Thyroid gland (tissue), 4 donors: ENCODE measurements at places on chromosomes 7 and 10. TPM values are rescaled to one million over a fixed set of nuclear protein-coding genes. Genes with fewer than 3 reads are reported as not detected.
A peak's percentile ranks its signal among the peaks of the same experiment; 100 is the strongest.

Gene AGAP4
- 28.5 TPM for total RNA-seq

Gene GDF2
- total RNA-seq, result not detected

Gene PRLHR
- not detected for total RNA-seq

Gene KLF6
- 50.4 TPM for total RNA-seq

Gene TACC2
- 107 TPM for total RNA-seq

Gene IRF5
- total RNA-seq, result 3.7 TPM

GRCh38 chr10:88923520-88923919 is 29.1 kb downstream of the ACTA2 start:
- no peak overlapping the region for H3K4me3 ChIP-seq
- no peak for DNase-seq
- H3K27me3 ChIP-seq, result no peaks in the 10 kb centered on the region
- H3K36me3 ChIP-seq, result no peaks in the 10 kb centered on the region
- H3K4me1 ChIP-seq, result peaks cover 11% of the 10 kb centered on the region

GRCh38 chr7:113267271-113267670 is 148.9 kb upstream of the SMIM30 start:
- H3K27ac ChIP-seq, result no peak overlapping the region
- no peaks in the 10 kb centered on the region for H3K4me1 ChIP-seq
- H3K4me3 ChIP-seq, result no peak overlapping the region
- no peak for DNase-seq
- H3K36me3 ChIP-seq, result no peaks in the 10 kb centered on the region
- H3K27me3 ChIP-seq, result no peaks in the 10 kb centered on the region

GRCh38 chr7:48085942-48086341 is 3.1 kb upstream of the UPP1 start:
- H3K27me3 ChIP-seq, result no peaks in the 10 kb centered on the region
- no peak overlapping the region for H3K4me3 ChIP-seq
- no peak for DNase-seq
- no peaks in the 10 kb centered on the region for H3K36me3 ChIP-seq
- peak overlapping the region; percentile 63 for H3K27ac ChIP-seq

- H3K4me3 ChIP-seq, result no peak overlapping the region
- no peak overlapping the region for H3K27ac ChIP-seq
- H3K27me3 ChIP-seq, result no peaks in the 10 kb centered on the region
- H3K4me1 ChIP-seq, result no peaks in the 10 kb centered on the region
Observed at GRCh38 chr7:107064255-107064654, 19.8 kb downstream of the PRKAR2B start.

DNA sequence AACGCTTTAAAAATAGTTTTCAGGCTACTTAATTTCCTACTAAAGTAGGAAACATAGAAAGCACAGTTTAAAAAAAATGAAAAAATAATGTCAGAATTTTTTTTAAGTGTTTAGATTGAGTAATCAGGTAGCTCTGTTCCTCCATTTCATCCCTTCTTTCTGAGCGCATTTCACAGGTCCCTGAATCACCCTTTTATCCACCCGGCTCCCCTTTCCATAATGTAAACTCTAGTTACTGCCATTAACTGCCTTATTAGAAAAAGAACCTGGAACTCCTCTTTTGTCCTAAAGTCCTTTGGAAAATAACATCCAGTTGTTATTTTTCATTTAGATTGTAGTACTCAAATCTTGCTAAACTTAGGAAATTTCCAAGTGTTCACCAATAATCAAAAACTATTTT is 5.8 kb downstream of the KCND2 start:
- no peaks in the 10 kb centered on the region for H3K4me1 ChIP-seq
- no peak overlapping the region for H3K4me3 ChIP-seq
- no peak overlapping the region for H3K27ac ChIP-seq
- H3K27me3 ChIP-seq, result no peaks in the 10 kb centered on the region
- no peak for DNase-seq

- DNase-seq, result no peak
- no peaks in the 10 kb centered on the region for H3K4me1 ChIP-seq
- no peaks in the 10 kb centered on the region for H3K27me3 ChIP-seq
- no peak overlapping the region for H3K4me3 ChIP-seq
- no peak overlapping the region for H3K27ac ChIP-seq
Observed at GRCh38 chr7:26099236-26099635, 52.8 kb upstream of the NFE2L3 start.

- H3K4me3 ChIP-seq, result no peak overlapping the region
- DNase-seq, result no peak
- H3K4me1 ChIP-seq, result peaks cover 9% of the 10 kb centered on the region
- no peaks in the 10 kb centered on the region for H3K36me3 ChIP-seq
Observed at GRCh38 chr7:105719395-105719794, 138.1 kb upstream of the EFCAB10 start.

DNA sequence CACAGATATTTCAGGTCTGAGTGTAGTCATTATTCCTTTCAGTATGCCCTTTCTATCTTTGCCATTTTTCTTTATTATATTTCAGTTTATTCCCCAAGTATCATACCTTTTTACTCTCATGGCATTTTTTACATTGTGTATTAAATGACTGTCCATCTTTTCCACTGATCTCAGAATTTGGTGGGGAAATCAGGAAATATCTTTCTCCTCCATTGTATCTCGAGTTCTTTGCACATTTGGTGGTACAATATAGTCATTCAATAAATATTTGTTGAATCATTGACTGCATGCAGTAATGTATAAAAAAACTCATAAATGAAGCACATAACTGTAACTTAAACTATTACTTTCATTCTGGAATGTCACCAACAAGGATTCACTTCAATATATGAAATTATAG is 354.7 kb downstream of the HGF start:
- peaks cover 5% of the 10 kb centered on the region for H3K4me1 ChIP-seq
- H3K27me3 ChIP-seq, result no peaks in the 10 kb centered on the region
- DNase-seq, result no peak
- H3K4me3 ChIP-seq, result no peak overlapping the region

GRCh38 chr10:71717551-71717951 is 2.0 kb downstream of the C10orf105 start:
- H3K4me3 ChIP-seq, result no peak overlapping the region
- H3K27ac ChIP-seq, result no peak overlapping the region
- no peaks in the 10 kb centered on the region for H3K27me3 ChIP-seq
- peaks cover 38% of the 10 kb centered on the region for H3K4me1 ChIP-seq
- no peak for DNase-seq

DNA sequence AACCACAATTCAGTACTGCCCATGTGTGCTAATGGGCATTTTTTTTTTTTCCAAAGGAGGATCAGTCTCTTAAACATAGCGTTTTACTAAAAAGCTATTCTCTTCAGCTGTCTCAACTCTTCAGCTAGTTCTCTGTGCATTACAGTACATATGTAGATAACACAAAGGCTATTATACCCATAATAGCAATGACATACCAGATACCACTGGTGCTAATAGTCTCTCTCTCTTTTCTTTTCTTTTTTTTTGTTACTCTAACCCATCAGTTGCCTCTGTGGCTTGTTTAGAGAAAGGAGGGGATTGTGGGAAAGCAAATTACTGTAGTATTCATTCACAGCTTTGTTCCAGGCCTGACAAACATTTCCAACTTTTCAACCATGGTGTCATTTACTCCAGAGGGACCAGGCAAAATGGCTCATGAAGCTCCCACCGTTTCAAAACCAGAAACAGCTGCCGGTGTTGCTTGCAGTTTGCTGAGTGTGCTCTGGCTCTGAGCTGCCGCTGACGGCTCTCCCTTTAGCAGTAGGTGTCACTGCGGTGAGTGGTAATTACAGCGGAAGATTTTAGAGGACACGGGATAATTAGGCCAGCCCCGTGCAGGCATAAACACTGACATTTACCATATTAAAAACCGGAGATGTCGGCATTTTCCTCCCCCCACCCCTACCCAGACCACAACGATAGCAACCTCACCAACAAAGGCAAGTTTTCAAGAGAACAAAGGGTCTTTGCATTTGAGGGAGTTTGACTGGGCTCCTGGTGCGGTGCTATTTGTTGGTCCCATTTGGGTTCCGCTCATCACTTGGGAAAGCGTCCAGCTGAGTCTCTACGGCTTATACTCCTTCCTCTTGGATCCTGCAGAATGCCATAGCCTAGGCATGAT is 1005.5 kb downstream of the KCNMA1 start:
- H3K36me3 ChIP-seq, result no peaks in the 10 kb centered on the region
- no peak overlapping the region for H3K4me3 ChIP-seq

GRCh38 chr7:72325561-72325960 is 86.6 kb downstream of the CALN1 start:
- H3K27ac ChIP-seq, result no peak overlapping the region
- no peak for DNase-seq
- H3K36me3 ChIP-seq, result no peaks in the 10 kb centered on the region

DNA sequence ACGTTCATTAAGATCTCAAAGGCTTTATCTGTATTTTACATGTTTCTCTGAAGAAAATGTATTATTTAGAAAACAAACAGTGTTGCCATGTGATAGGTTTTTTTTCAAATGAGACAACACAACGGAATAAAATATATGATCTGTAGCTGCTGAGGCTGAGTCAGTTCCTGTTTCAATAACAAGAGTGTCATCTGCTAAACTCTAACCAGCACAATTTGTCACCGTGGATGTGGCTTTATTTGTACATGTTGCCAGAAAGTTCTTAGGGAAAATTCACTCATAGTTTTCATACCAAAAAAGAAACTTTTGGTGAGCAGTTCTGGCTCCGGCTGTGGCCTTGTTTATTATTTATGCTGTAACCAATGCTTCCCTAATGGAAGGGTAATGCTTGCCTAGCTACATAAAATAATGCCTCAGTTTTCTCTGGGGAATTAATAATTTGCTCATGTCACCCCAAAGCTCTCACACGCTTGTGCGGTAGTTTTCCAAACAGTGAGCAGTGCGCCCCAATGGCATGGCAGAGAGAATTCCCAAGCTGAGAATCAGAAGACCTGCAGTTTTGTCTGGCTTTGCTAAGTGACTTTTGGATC is 20.3 kb upstream of the KLF6 start:
- DNase-seq, result no peak
- peak overlapping the region; percentile 73 for H3K27ac ChIP-seq
- no peaks in the 10 kb centered on the region for H3K36me3 ChIP-seq
- peaks cover 44% of the 10 kb centered on the region for H3K4me1 ChIP-seq

DNA sequence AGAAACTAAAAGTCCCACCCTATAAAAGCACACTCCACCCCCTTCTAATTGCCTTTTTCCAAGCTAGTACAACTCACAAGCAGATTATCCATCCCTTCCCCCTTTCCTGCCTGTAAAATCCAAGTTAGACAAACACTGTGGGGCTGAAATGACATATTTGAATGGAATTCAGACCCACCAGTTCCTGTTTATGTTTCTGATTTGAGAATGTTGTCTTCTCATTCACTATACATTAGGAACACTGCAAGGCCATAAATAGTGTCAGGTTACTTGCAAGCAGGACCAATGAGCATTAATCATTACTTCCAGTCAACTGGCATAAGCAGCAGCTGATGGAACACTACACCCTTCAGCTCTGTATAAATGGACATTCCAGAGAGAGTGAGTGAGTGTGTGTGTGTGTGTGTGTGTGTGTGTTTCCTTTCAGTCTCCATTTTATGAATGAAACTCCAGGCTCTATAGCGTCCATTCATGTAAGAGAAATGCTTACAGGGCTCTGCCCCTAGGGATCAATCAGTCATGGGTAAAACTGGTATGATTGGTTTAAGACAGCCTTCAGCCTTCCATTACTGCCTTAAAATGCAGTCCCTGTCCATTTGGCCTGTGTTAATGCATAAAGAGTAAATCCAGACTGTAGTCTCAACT is 69.3 kb downstream of the ETV1 start:
- H3K27me3 ChIP-seq, result no peaks in the 10 kb centered on the region
- no peak for DNase-seq
- no peaks in the 10 kb centered on the region for H3K36me3 ChIP-seq

DNA sequence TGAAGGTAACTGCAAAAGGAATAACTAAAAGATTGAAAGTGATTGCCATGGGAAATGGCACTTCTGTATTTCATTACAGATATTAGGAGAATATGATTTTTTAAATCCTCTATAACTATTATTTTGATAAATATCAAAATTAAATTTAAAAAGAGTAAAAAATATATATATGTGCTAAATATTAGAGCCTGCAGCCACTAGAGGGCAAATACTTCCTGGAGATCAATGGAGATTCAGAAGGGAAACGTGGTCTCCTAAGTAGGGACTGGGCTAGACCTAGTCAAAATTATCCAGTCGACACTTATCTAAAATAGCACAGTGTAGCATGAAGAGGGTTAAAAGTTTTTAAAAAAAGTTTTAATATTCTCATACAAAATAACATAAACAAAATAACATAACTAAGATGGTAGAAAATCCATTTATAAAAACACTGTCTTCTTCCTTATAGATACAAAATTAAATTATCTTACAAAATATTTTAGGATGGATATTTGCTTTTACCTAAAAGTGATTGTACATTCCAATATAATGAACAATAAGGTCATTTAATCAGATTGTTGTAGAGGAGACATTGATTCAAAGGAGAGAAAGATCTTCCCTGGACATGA is 434.3 kb downstream of the MDFIC start:
- no peak overlapping the region for H3K27ac ChIP-seq
- H3K27me3 ChIP-seq, result no peaks in the 10 kb centered on the region
- H3K4me1 ChIP-seq, result no peaks in the 10 kb centered on the region
- DNase-seq, result no peak

- no peak for DNase-seq
- H3K4me1 ChIP-seq, result peaks cover 14% of the 10 kb centered on the region
- H3K36me3 ChIP-seq, result no peaks in the 10 kb centered on the region
Observed at GRCh38 chr10:29328983-29329382, 40.1 kb downstream of the LYZL1 start.
